Chondrocyte (in vitro differentiated cells): ENCODE measurements at places on chromosomes 1 and 21. TPM values are rescaled to one million over a fixed set of nuclear protein-coding genes. Genes with fewer than 3 reads are reported as not detected.

Gene SMPDL3B
- total RNA-seq = 0.15 to 0.21 TPM in 2 of 3 replicates, not detected in the other

Gene OR2L13
- not detected in 3 replicates for total RNA-seq

- peaks cover 25% of the 10 kb centered on the region for H3K27me3 ChIP-seq
- H3K4me1 ChIP-seq = no peaks in the 10 kb centered on the region
- no peak overlapping the region for H3K4me3 ChIP-seq
- no peaks in the 10 kb centered on the region for H3K36me3 ChIP-seq
- DNase-seq = peak; percentile 53
Measured at GRCh38 chr1:228020686-228021354, 14.0 kb downstream of the WNT3A start.

- no peak overlapping the region for H3K27ac ChIP-seq
- H3K27me3 ChIP-seq = no peaks in the 10 kb centered on the region
- H3K36me3 ChIP-seq = no peaks in the 10 kb centered on the region
- H3K4me3 ChIP-seq = no peak overlapping the region
- DNase-seq = no peak
Measured at GRCh38 chr1:81606656-81607055, 194.1 kb upstream of the ADGRL2 start.

DNA sequence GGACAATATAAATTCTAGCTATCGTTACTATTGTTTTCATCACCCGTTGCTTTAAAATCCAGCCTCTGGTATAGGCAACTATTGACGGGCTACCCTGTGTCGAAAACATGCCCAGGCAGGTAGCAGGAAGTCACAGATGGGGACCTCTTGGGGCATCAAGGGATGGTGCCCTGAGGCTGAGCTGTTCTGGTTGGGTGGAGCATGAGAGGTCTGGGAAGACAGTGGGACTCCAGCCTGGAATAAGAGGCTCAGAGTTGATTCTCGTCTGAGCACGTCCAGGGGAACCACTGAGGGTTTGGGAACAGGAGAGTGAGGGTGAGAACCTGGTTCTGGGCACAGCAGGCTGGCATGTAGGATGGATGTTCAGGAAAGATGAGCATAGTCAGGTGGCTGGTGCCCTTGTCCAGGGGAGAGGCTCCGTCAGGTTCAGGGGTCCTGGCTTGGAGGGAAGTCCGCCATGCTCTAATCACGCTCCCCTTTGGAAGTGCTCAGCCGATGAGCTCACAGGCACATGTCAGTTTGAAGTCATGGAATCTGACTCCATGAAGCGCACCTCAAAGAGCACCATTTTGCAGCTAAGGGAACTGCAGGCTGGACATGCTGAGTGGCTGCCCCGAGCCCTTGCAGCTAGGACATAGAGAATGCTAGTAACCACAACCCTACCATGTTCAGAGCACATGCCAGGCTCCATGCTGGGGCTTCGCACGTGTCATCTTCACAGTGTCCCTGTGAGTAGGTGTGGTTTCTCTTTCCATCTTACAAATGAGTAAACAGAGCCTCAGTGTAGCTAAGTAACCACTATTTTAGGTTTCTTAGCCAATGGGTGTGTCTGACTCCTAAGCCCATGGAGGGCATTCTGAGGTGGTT is 21.0 kb downstream of the PCSK9 start:
- H3K36me3 ChIP-seq = no peaks in the 10 kb centered on the region
- no peak overlapping the region for H3K4me3 ChIP-seq
- H3K27me3 ChIP-seq = no peaks in the 10 kb centered on the region
- peak; percentile 48 for DNase-seq
- H3K27ac ChIP-seq = no peak overlapping the region
- H3K4me1 ChIP-seq = peaks cover 14% of the 10 kb centered on the region
